ENCODE measurements at places on chromosomes 5 and 9. TPM values are rescaled to one million over a fixed set of nuclear protein-coding genes. Genes with fewer than 3 reads are reported as not detected.
A peak's percentile ranks its signal among the peaks of the same experiment; 100 is the strongest.

DNA sequence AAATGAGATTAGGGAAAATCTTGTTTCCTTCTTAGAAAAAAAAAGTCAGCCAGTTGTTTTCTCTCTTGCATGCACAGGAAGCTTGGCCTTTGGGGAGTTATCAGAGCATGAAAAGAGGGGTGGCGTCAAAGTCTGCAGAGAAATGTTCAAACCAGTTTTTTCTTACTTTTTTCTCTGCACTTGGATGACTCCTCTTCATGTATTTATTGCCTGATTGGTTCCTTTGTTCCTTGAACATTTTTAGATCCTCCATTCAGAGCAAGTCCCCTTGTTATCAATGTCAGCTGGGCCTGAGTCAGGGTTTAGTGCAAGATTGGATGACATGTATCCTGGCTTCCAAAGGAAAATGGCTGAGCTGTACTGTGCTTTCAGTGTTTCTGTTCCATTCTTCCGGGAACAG, 392.6 kb upstream of the BRINP1 start:
- no peak for DNase-seq
- H3K27ac ChIP-seq = no peak overlapping the region
- H3K4me3 ChIP-seq = no peak overlapping the region
- H3K36me3 ChIP-seq = no peaks in the 10 kb centered on the region

GRCh38 chr9:114246558-114246957, 76.3 kb upstream of the ORM1 start:
- H3K27ac ChIP-seq = no peak overlapping the region
- H3K27me3 ChIP-seq = no peaks in the 10 kb centered on the region
- DNase-seq = no peak

- no peak for DNase-seq
- no peaks in the 10 kb centered on the region for H3K27me3 ChIP-seq
- no peak overlapping the region for H3K27ac ChIP-seq
- H3K4me1 ChIP-seq = no peaks in the 10 kb centered on the region
- no peaks in the 10 kb centered on the region for H3K36me3 ChIP-seq
Observed at GRCh38 chr9:73810585-73811215, 659.0 kb downstream of the ANXA1 start.

GRCh38 chr5:177496070-177496726, 1.2 kb downstream of the PDLIM7 start:
- H3K36me3 ChIP-seq = no peaks in the 10 kb centered on the region
- H3K4me1 ChIP-seq = peaks cover 53% of the 10 kb centered on the region
- DNase-seq = no peak
- H3K4me3 ChIP-seq = peak overlapping the region; percentile 73
- H3K27ac ChIP-seq = peak overlapping the region; percentile 85
- no peaks in the 10 kb centered on the region for H3K27me3 ChIP-seq

GRCh38 chr5:5304361-5305020, 118.0 kb upstream of the ICE1 start:
- H3K27ac ChIP-seq = no peak overlapping the region
- no peaks in the 10 kb centered on the region for H3K36me3 ChIP-seq
- H3K4me3 ChIP-seq = no peak overlapping the region
- peaks cover 12% of the 10 kb centered on the region for H3K4me1 ChIP-seq
- no peaks in the 10 kb centered on the region for H3K27me3 ChIP-seq

DNA sequence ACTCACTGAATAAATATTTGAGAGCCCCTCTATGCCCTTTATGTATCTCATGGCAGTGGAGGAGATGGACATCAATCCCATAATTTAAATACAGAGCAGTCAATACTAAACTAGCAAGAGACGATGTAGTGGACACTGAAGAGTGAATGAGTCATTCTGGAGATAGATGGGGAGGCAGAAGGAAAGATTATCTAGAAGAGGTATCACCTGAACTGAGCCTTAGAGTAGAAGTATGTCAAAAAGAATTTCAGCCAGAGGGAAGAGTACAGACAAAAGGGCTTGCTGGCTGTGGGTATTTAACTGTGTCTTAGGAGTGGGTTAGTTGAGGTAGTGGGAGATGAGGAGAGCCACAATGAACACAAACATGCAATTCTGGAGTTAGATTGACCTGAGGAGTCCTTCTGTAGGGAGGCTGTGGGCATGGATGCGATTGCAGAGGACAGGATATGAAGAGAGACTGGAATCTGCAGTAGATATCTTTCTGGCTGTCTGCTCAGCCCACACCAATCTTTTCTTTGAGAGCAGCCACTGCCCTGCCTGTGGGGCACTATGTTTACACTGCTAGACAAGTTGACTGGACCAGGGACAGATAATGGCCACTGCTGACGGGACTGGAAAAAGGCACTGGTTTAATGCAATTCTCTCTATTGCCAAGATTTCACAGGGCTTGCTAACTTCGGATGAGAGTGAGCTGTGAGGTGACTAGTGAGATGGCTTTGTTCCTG, 63.9 kb upstream of the NR5A1 start:
- H3K36me3 ChIP-seq = no peaks in the 10 kb centered on the region
- no peak for DNase-seq
- no peaks in the 10 kb centered on the region for H3K4me1 ChIP-seq
- H3K27ac ChIP-seq = no peak overlapping the region
- H3K4me3 ChIP-seq = no peak overlapping the region

- peak overlapping the region; percentile 23 for H3K27ac ChIP-seq
- peaks cover 41% of the 10 kb centered on the region for H3K4me1 ChIP-seq
- no peak for DNase-seq
- H3K4me3 ChIP-seq = no peak overlapping the region
- H3K27me3 ChIP-seq = no peaks in the 10 kb centered on the region
Observed at GRCh38 chr9:113520109-113520642, 56.6 kb downstream of the RGS3 start.

DNA sequence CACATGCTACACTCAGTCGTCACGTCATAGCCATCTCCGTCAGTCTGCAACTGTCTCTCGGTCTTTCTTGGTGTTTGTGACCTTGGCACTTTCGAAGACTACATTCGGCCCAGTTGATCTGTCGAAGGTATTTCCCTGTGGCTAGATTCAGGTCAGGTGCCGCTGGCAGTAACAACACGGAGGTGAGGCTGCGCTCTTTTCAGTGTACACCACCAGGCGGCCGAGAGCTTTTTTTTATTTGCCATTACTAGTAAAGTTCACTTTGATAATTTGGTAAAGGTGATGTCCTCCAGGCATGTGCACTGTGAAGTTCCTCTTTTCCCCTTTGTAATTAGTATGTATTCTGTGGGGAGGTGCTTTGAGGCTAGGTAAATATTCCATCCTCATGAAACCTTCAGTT, 49.7 kb downstream of the RNF130 start:
- DNase-seq = no peak
- no peaks in the 10 kb centered on the region for H3K4me1 ChIP-seq
- H3K27ac ChIP-seq = no peak overlapping the region
- no peaks in the 10 kb centered on the region for H3K27me3 ChIP-seq

DNA sequence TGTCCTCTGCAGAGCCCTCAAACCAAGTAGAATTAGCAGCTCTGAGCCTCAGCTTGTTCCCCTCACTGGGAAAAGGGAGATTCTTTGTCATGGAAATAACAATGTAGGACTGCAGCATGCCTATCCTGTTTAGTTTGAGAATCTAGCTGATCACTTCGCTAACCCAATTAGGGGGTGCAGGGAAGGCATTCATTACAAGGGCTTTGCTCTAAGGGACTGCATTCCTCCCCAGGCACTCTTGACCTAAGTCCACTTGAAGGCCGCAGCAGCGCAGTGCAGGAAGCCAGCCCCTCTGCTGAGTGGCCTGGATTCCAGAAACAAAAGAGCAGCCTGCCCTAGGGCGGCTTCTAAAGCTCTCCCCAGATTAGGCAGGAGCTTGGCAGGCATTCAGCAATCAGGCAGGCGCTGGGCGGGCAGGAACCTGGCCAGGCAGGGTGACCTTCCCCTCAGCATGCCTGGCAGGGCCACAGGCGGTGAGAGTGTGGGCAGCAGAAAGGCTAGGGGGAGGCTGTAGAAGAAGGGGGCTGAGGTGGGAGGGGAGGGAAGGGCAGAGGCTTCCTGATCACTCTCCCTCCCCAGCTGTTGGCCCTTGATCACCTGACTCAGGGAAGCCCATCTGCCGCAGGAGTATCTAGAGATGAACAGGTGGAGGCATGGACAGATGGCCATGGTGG, 24.8 kb downstream of the CCNJL start:
- no peaks in the 10 kb centered on the region for H3K27me3 ChIP-seq
- no peak for DNase-seq
- no peak overlapping the region for H3K4me3 ChIP-seq
- H3K36me3 ChIP-seq = no peaks in the 10 kb centered on the region

DNA sequence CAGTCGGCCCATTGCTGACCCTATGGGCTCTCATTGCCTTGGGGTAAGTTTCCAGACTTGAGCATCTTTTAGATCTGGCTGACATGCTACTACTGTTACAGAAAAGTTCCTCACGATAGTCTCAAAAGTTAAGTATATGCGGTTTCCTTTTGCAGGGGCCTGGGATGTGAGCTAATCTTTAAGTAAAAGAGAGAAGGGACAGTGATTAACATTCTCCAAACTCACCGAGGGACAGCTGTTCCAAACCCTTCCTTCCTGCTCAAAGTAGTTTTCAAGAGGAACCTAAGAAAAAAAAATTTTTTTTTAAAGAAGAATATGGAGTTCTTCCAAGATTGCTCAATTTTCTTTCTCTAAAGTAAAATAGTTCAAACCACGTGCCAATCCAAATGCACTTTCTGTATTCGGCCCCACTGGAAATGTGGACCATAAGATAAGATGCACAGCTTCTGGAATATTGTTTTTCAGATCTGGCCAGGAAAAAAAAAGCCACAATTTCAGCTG, 168.0 kb upstream of the SPRY4 start:
- no peaks in the 10 kb centered on the region for H3K27me3 ChIP-seq
- no peaks in the 10 kb centered on the region for H3K36me3 ChIP-seq
- H3K4me1 ChIP-seq = peaks cover 14% of the 10 kb centered on the region
- no peak overlapping the region for H3K4me3 ChIP-seq

DNA sequence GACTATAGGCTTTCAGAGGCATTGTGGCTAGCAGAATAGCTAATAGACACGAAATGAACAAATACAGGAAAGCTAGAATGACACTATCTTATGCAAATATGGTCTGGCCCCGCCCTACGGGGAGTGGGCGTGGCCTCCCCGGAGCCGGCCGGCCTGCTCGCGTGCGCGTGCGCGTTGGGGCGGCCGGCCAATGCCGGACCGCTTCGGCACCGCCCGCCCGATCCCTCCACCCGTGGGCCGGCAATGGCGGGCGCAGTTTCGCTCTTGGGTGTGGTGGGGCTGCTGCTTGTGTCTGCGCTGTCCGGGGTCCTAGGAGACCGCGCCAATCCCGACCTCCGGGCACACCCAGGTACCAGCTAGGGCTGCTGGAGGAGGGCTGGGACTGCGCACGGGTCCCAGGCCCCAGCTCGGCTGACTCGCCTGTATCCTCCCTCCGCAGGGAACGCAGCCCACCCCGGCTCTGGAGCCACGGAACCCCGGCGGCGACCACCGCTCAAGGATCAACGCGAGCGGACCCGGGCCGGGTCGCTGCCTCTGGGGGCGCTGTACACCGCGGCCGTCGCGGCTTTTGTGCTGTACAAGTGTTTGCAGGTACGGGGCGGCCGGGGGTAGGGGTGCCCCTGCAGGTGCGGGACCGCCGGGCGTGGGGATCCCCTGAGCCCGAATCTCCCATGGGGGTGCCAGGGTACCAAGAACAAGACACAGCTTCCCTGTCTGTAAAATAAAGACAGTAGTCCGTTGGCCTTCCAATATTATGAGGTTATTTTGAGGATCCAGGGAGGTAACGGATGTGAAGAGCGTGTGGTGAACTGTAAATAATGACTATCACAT, at the start of gene CCDC107:
Gene CCDC107 (plus strand): TSS at position 156 of the 831 bp plus-strand sequence. CDS start 88 bp downstream, at position 244.
- peak within 1 kb of the TSS; percentile 96 for H3K27ac ChIP-seq
- H3K36me3 ChIP-seq = no peaks in the 10 kb centered on the region
- H3K4me1 ChIP-seq = peaks cover 18% of the 10 kb centered on the region
- no peaks in the 10 kb centered on the region for H3K27me3 ChIP-seq

GRCh38 chr5:176658007-176658599, 10.8 kb downstream of the TSPAN17 start:
- H3K4me1 ChIP-seq = peaks cover 35% of the 10 kb centered on the region
- peaks cover 19% of the 10 kb centered on the region for H3K36me3 ChIP-seq
- H3K27me3 ChIP-seq = no peaks in the 10 kb centered on the region
- no peak overlapping the region for H3K27ac ChIP-seq
- DNase-seq = no peak

DNA sequence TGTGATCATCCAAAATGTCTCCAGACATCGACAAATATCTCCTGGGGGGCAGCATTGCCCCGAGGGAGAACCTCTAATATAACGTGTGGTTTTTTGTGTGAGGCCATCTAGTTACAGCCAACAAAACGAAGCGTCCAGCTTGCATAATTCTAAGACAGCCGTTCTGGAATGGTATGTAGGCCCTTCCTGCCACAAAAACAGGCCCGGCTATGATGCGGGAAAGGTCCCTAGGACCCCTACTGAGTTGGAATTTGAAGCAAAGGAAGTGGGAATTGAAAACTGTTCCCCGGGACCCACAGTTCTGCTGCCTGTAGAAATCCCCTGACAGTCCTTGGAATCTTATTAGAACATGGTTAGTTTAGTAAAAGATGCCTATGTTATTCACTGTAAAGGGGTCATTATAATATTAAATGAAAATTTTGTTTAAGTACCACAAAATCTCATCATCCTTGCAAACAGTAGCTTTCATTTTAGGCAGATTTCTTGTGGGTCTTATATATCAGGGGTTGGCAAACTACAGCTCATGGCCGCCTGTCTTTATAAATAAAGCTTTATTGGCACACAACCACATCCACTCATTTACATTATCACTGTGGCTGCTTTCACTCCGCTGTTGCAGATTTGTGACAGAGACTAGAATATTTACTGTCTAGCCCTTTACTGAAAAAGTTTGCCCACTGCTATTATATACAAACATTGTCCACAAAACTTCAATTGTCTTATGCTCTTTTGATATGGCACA, 70.7 kb downstream of the MSX2 start:
- no peak for DNase-seq
- no peaks in the 10 kb centered on the region for H3K27me3 ChIP-seq
- no peaks in the 10 kb centered on the region for H3K36me3 ChIP-seq
- H3K4me3 ChIP-seq = no peak overlapping the region
- no peak overlapping the region for H3K27ac ChIP-seq
- H3K4me1 ChIP-seq = no peaks in the 10 kb centered on the region

GRCh38 chr9:17614903-17615302, 36.0 kb downstream of the SH3GL2 start:
- no peaks in the 10 kb centered on the region for H3K4me1 ChIP-seq
- DNase-seq = no peak
- no peaks in the 10 kb centered on the region for H3K27me3 ChIP-seq
- H3K4me3 ChIP-seq = no peak overlapping the region
- H3K36me3 ChIP-seq = no peaks in the 10 kb centered on the region

- no peak overlapping the region for H3K4me3 ChIP-seq
- no peaks in the 10 kb centered on the region for H3K4me1 ChIP-seq
- H3K36me3 ChIP-seq = no peaks in the 10 kb centered on the region
- DNase-seq = no peak
- H3K27ac ChIP-seq = no peak overlapping the region
Observed at GRCh38 chr5:101159006-101159405, 255.9 kb upstream of the ST8SIA4 start.

GRCh38 chr5:179762079-179762780, 29.6 kb downstream of the MAML1 start:
- peaks cover 73% of the 10 kb centered on the region for H3K4me1 ChIP-seq
- peak overlapping the region; percentile 53 for H3K27ac ChIP-seq
- no peak for DNase-seq
- H3K27me3 ChIP-seq = no peaks in the 10 kb centered on the region
- H3K4me3 ChIP-seq = no peak overlapping the region

Gene DOCK2
- 18.2 TPM for total RNA-seq

Gene HTR1A
- total RNA-seq = not detected

Gene PRDM9
- total RNA-seq = not detected

Gene HRH2
- total RNA-seq = 0.98 TPM

Gene IL33
- total RNA-seq = 35.4 TPM

Gene PCDHGA10
- total RNA-seq = 10.6 TPM

Gene NUDT2
- 18.4 TPM for total RNA-seq

Gene HTR4
- 2.9 TPM for total RNA-seq

Data from vagina (tissue), 2 donors.